Panc1 (cell line): ENCODE measurements at places on chromosomes 13 and 19. TPM values are rescaled to one million over a fixed set of nuclear protein-coding genes. Genes with fewer than 3 reads are reported as not detected.

GRCh38 chr13:43196750-43197370 lies 173.5 kb downstream of the DNAJC15 start:
- no peak for DNase-seq

KLK1 gene
- 0.31 TPM for total RNA-seq

GRCh38 chr13:106311004-106311403 lies 224.5 kb downstream of the EFNB2 start:
- no peak for DNase-seq

DNA sequence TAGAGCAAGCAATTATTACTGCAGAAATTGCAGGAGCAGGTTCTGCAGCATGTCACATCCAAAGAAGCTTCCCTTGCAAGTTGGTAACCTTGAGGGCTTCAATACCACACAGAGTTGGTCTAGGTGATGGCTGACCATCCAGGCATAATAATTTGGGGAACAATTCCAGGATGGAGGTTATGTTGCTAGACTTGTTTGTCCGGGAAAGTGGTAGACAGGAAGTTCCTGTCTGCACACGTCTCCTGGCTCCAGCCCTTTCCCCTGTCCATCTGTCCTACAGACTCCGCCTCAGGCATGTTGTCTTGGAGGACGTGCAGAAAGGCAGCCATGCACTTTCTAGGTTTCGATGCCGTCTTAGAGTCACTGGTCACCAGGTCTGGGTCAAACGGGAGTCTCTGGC lies 26.0 kb downstream of the DPRX start:
- no peak for DNase-seq

- DNase-seq: no peak
Observed at GRCh38 chr19:17264641-17264979, at the start of gene USHBP1. Gene USHBP1 (minus strand): TSS chr19:17264745. CDS start chr19:17264299, 446 bp downstream.

DNA sequence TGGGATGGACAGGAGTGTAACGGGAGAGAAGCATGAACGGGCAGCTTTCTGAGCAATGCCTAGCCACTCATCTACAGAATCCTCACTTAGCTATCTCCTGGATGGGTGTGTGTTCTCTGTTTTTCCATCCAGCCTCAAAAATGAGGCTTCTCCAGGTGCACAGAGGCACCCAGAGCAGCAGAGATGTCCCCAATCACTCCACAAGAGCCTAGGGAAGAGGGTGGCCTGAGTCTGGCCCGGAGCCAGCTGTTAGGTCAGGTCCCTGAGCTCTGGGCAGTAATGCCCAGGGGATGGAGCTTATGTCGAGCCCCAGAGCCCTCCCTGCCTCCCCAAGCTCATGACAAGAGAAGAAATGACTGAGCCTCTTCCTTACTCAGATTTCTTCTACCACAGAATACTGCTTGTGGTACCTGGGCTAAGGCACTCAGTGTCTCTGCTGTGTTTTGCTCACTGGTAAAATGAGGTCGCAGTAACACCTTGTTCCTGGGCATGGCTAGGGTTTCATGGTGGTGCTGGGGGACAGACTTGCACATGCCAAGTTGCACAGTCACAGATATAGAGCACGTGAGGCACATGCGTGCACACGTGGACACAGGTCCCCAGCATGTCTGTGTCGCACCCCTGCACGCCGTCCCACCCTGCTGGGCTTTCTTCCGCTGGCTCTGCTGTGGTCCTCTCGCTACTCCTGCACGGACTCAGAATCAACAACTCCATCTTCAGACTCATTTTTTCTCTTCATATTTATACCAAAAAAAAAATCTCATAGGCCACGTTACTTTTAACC lies 86.6 kb upstream of the SOX1 start:
- DNase-seq: no peak

- DNase-seq: no peak
Observed at GRCh38 chr19:294341-294945, 3.2 kb upstream of the PLPP2 start.

ZSWIM9 gene
- total RNA-seq: 6.8 TPM

DNA sequence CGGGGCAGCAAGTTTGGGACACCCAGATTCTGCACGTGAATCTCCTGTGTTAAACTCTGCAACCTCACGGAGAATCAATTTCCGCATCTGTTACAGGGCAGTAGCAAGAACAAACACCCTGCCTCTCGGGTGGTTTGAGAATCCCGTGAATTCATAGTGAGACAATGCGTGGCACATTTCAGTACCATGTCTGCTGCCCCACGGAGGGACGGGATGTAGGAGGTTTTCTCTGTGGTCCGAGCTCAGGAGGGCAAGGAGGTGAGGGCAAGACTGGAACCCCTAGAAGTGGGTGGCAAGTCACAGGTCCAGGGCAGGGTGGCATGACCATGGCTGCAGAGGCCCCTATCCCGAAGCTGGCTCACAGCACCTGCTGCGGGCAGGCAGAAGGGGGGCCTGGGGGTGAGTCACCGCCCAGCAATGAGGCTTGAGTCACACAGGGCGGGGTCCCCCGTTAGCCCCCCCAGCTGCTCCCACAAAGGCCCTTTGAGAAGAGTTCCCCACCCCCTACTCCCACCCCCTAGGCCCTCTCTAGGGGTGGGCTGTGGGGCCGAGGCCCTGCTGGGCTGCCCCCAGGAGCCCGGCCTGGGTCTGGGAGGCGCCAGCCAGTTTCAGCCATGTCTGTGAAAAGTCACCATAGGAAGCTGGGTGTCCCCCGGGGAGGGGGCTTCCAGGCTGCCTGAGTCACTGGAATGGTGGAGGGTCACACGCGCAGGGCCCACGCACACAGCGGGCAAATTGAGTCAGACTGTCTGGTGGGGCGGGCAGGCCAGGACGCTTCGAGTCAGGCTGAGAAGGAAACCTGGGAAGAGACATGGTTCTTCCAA lies 25.8 kb upstream of the NANOS3 start:
- DNase-seq: no peak

DNA sequence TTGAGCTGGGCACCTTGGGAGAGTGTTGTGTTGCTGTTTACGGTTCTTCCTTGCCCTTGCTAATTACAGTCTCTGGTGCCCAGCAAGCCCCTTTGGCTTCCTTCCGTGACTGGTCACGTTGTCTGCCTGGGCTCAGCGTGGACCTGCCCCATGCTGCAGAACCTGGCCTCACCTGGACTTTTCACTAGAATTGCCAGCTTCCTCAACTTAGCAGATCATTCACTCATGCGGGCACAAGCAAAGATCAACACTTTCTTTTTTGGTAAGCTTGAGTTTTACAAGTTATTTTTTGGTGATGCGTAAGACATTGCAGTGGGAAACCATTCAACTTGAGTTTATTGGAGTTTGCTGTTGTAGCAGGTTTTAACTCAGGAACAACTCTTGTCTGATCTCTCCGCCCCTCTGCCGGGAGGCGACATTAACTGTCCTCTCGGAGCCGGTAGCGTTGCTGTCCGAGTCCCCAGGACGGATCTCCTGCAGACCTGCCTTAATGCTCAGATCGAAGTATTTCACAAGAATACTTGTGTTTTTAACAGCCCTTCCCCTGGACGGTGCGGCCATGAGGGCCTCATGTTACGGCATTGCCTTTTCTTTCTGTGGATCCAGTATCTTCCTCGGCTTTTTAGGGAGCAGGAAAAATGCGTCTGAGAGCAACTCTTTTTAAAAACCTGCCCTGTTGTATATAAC lies 15.7 kb upstream of the TEX29 start:
- DNase-seq: no peak

GRCh38 chr13:44110091-44110621 lies 230.5 kb downstream of the LACC1 start:
- DNase-seq: no peak

UGGT2 gene
- 22.9 TPM for total RNA-seq

DNA sequence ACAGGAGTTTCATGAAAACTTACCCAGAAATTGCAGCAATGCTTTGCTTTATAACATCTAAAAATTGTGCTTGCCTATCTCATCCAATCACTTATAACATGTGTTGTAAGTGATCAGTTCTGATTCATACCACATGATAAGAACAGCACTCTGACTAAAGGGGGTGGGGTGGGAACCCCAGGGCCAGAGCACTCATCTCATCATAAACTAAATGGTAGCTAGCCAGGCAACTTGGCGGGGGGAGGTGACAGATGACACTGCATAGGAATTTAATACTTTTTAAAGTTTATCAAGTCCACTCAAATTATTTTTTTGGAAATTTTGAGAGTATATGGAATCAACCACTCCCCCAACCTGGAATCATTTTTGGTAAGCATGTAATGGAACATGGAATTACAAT lies 42.1 kb downstream of the FOXO1 start:
- no peak for DNase-seq

TRIM28 gene
- 767 TPM for total RNA-seq

GRCh38 chr19:5567970-5568407 lies 236 bp upstream of the TINCR start:
- no peak for DNase-seq
